Progenitor cell of endocrine pancreas (in vitro differentiated cells): ENCODE measurements at places on chromosomes 3 and 15.

DNA sequence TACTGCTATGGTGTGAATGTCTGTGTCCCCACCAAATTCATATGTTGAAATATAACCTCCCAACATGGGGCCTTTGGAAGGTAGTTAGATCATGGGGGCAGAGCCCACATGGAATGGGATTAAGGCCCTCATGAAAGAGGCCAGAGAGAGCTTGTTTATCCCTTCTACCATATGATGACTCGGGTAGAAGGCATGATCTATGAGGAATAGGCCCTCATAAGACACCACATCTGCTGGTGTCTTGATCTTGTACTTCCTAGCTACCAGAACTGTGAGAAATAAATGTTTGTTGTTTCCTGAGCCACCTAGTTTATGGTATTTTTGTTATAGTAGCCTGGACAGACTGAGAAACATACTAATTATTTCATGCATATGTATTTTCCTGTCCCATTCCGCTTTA lies 51.9 kb downstream of the WWTR1 start:
- no peak for DNase-seq

GRCh38 chr15:67192185-67192820 lies 62.2 kb downstream of the AAGAB start:
- DNase-seq, result no peak

DNA sequence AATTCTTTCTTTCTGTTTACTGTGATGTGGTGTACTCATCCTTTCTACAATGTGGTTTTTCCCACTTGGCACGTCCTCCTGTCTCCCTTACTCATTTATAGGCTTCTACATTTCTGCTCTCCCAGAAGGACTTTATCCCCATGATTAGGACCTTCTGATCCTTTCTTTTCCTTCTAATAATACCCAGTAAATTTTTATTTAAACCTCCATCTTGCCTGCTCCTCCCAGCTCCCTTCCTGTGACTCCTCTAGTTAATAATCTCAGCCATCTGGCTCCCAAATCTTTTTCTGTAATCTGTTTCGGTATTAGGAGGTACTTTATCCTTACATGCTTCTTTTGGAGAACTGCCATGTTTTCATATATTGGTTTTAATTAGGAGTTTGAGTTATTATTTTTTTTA lies 11.2 kb upstream of the P2RY1 start:
- DNase-seq, result no peak

- no peak for DNase-seq
Measured at GRCh38 chr3:153244961-153245360, 82.9 kb downstream of the RAP2B start.

DNA sequence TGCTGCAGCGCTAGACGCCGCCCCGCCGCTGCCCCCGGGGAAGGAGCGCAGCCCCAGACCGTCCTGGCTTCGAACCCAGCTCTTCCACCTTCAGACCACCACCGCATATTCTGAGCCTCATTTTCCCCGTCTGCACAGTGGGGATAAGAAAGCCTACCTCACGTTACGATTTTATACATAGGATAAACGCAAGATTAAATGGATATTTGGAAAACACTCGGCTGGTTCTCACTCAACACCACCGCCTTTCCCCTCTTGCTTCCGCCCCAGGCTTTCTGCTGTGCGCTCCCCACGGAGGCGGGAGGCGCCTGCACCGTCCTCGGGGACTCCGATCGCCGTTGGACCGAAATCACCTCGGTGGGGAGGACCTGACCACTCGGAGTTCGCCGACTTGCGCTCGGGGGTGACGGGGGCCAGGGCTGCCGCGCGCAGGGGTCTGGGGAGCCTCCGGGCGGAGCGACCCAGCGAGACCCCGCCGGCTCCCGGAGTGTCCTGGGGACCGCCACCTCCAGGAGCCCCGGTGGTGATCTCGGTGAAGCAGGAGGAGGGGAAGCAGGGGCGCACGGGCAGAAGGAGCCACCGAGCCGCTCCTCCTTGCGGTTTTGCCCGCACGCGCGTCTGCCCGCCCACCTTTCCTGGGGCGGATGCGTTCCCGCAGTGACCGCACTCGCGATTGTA lies 4.0 kb downstream of the FBXL22 start:
- peak; percentile 27 for DNase-seq
